Small intestine (tissue), 16 donors: ENCODE measurements at places on chromosomes 7 and 10.

- DNase-seq: no peak
These were observed 88.0 kb upstream of the TNS3 start for GRCh38 chr7:47669901-47670384.

GRCh38 chr10:67696679-67697078 is 684 bp upstream of the CTNNA3 start:
- DNase-seq: no peak

DNA sequence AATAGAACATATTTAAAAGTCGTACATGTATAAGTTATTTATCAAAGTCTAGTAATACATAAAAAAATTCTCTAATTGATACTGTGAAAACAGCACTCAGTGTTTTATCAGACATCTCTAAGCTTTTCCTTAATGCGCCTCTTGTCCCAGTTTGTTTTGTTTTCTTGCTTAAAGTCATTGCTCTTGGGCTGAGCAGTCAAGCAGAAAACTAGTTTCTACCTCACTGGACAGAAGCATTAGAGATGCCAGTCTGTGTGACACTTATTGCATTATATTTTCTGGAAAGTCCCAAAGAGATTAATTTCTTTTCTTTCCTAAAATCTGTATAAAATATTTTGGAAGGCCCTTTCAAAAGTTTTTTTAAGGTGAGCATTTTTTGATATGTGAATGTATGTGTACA is 236.2 kb downstream of the PCLO start:
- DNase-seq: no peak

DNA sequence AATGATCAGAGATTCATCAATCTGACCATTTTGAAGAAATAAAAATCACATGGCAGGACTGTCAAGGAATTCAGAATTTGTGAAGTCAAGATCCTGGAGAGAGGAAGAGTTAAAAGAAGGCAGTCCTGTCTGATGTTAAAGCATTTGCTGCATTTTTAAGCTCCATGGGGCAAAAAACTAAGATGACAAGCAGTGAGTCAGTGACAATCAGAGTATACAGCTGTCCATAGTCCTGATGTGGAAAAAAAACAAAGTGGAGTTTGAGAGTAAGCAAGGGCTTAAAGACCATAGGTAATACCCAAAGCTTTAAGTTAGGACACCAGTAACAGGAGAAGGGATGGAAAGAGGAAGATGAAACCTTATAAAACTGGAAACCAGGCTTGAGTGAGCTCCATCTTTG is 412.7 kb upstream of the ANKRD30A start:
- DNase-seq: no peak

DNA sequence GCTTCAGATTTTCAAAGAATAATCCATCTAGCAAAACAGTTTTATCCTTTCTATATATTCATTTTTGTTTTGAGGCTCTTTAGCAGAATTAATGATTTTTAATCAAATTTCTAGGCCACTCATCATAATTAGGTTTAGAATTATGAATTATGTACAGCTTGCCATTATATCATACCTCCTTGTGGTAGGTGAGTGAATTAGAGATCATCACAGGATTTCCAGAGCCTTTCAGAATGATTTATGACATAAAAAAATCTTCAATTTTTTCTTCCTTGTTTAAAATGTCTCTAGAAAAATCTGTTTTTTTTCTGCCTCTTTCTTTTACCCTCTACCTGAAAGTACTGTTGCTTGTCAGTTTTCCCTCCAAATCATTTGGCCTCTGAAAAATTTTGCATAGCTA is 433.3 kb downstream of the LRMDA start:
- no peak for DNase-seq

DNA sequence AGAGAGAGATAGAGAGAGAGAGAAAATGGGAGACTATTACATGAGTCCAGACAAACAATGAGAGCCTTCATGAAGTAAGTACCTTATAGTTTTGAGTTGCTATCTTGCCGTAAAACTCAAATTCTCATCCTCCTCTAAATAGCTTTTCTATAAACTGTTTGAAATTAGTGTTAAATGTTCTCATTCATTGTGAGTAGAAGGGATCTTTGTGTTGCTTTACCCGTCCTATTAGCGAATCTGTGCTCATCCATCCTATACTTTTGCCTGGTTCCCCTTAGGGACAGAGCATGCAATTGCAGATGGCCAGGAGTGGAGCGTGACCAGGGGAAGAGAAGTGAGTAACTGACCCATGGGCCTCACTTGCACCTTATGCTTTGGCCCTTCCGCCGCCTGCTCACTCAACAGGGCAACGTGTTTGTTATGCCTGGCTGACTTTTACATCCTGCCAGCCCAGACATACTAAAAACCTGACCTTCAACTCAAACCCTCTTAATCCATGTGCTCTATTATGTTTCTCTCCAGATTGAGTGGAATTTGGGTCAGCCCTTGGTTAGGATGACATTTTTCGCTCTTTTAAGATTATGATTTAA is 244.2 kb upstream of the YAE1 start:
- no peak for DNase-seq

DNA sequence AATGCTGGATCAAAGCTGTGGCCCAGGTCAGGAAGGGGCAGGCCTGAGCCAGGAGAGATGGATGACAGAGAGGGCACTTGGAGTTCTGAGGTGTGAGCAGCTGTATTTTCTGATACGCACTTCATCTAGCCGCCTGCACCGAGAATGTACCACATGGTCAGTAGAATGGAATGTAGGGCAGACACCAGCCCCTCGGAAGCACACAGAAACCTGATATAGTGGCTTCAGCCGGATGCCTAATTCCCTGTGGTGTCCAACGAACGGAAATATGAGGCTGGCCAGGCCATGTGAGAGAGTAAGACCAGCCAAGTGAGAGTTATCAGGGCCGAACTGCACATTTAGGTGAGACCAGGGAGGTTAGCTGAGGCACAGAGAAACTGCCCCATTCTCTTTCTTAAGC is 46.7 kb upstream of the PLCE1 start:
- no peak for DNase-seq

DNA sequence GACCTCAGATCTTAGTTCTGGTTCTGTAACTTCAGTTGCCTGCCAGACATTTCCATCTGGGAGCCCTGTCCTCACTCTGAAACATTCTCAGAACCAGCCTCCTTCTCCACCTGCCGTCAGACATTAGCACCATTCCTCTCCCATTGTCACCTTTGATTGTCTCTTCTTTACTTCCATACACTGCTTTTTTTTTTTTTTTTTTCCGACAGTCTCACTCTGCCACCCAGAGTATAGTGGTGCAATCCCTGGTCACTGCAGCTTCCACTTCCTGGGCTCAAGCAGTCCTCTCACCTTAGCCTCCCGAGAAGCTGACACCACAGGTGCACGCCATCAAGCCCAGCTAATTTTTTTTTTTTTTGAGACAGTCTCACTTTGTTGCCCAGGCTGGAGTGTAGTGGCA is 21.1 kb upstream of the HIPK2 start:
- DNase-seq: no peak

DNA sequence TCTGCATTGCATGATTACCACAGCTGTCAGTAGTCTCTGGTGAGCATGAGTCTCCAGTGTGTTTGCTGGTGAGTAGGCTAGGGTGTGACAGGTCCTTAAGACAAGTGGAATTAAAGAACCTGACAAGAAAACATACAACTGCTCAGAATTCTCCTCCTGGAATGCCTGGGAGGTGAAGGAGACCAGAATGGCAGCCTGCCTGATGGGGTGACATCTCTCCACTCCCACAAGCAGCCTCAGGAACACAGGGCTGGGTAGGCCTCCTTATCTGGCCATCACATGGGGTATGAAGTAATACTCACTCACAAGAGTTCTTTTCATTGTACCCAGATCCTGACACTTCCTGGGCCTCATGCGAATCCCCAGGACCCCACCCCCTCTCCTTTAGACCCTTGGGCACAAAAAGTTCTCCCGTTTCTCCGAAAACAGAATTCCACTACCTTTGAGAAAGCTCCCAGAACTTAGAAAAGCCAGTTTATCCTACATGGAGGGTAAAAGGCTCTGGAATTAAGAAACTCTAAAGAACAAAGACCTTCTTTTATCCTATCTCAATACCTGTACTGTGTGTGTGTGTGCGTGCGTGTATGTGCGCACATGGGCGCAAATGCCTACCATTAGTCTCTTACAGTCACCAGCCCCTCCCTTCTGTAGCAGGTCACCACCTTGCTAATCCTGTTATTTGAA is 33.4 kb upstream of the C1GALT1 start:
- DNase-seq: peak; percentile 90

DNA sequence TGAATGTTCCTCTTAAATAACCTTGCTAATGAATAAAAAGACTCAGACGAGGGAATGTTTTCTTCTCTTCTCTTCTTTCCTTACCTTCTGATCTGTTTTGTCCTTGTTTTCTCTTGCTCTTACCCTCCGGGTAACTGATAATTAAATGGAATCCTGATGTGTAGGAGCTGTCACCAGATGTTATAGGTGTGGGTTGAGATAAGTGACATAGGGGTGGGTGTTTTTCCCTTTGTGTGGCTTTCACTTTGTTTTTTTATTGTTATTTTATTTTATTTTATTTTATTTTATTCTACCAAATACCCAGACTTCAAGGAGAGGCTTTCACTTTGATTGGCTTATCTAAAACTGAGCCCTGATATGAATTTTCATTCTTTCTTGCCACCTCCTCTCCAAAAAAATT is 25.5 kb downstream of the ANLN start:
- no peak for DNase-seq

- peak; percentile 34 for DNase-seq
These were observed 135.7 kb downstream of the MAGI2 start for GRCh38 chr7:79317728-79318127.

DNA sequence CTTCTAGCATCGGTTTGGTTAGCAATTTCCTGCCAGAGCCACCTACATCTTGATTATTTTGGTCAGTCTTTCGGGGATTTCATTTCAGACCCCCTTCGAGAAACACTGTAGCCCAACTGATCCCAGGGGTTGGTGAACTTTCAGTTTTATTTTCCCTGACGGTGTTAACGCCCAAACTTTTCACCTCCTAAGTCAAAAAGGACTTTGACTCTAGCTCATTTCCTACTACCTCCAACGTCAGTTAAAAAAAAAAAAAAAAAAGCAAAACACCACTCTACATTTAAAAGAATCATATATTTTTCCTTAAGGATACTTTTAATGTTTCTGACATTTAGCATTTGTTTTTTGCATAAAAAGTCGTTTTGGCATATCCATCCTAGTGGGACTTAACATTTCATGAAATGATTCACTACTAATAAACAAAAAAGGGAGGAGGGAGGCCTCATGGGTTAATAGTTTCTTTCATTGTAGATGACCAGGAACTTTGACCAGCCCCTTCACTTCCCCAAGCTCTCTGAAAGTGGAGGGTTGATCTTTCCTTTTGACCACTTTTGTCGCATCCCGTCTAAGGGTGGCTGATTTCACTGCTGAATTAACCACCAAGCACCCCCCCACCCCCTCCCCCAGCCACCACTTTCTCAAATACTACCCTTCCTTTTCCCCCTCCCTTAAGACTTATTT is 764 bp upstream of the TCF7L2 start:
- DNase-seq: peak; percentile 89

GRCh38 chr7:157784041-157784835 is 447.4 kb downstream of the DNAJB6 start:
- no peak for DNase-seq

- peak; percentile 92 for DNase-seq
These were observed 84.0 kb upstream of the KLF6 start for GRCh38 chr10:3869036-3869435.

GRCh38 chr7:47830015-47830414 is 118.3 kb downstream of the PKD1L1 start:
- DNase-seq: no peak

- DNase-seq: no peak
These were observed 20.3 kb downstream of the KLF6 start for GRCh38 chr10:3764626-3765112.

DNA sequence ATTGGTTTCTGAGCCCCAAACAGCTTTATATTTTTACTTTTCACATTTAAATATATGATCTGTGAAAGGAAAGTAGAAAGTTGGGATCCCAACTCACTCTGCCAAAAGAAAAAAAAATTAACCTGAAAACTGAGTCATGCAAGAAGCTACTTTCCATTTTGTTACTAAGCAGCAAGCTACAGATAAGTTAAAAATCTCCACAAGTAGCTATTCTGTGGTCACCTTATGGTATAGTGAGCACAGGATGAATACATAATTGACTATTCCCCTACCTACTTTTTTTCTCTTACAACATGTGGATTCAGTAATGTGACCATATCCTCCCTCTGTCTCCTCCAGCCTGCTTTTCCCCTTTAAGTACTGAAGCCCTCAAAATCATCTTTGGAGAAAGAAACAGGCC is 30.3 kb upstream of the CREB3L2 start:
- no peak for DNase-seq

DNA sequence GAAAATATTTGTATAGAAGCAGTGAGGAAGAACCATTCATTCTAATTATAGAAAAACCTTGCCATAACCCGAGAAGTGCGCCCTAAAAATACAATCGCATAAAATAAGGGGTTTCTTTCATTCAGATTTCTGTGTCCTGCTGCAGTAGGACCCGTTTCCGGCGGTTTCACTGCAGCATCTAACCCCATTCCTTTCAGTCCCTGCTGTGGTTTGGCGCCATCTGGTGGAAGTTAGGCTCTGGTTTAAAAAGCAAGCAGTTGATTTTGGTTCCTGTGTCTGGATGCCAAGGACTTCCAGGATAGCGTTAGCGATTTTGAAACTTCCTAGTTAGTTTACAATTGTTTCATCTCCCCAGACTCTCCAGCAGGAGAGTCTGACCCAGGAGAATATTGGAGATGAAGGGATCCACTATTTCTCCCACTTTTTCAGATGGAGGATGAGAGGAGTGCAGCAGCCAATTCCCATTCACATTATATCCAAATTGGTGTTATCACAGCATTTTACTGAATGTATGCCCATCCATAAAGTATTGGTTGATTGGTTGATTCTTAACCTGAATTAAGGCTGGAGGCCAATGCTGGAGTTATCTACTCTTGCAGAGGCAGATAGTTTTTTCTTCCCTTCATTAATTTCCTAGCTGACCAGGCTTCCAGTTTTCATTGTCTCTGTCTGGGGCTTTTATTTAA is 128.8 kb upstream of the CACNA2D1 start:
- DNase-seq: peak; percentile 86

GRCh38 chr7:71198887-71199286 is 66.9 kb downstream of the GALNT17 start:
- no peak for DNase-seq

GRCh38 chr10:30820261-30820991 is 190.9 kb upstream of the LYZL2 start:
- DNase-seq: no peak

DNA sequence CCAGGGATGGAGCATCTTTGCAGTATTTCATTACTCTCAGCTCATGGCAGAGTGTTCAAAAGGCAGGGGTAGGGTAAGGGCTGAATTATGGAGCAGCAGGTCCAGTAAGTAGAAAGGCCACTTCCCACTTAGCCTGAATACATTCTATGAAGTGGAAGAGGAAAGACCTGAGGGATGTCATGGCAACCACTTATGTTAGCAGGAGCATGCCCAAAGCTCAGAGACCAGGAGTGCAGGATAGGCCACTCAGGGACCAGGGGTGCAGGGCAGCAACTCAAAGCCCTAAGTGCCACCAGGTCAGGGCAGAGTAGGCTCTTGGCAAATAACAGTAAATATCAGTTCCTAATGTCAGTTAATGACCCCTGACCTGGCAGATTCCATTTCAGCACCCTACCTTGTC is 3.6 kb downstream of the SRI start:
- DNase-seq: no peak

GRCh38 chr10:132172091-132173066 is 14.4 kb upstream of the DPYSL4 start:
- no peak for DNase-seq
